NCI-H1436 (cell line): ENCODE measurements at places on chromosomes 12 and 14.

DNA sequence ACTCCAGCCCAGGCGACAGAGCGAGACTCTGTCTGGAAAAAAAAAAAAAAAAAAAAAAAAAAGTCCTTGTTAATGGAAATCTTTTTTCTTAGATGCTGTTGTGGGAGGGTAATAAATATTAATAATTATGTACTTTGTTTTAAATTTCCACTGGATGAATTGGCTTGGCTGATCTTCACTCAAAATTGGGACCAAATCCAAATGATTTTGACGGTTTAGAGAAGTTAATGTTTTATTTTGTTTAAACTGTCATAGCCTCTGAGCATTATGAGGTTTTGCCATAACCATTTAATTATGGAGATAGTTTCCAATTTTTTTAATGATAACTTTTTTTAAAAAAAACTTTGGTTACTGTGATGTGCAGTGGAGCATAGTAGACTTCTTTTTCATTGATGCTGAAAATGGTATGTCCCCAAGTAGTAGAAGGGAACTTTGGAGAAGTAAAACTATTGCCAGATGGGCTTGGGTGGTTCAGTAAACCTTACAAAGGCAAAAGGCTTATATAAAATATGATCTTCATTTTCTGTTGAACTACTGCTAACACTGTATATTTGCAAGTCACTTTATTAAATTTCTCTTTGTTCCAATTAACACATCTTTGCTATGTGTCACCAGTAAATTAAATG is 3.9 kb upstream of the PMCH start:
- no peak for DNase-seq

GRCh38 chr14:101125719-101126651 is 222.5 kb upstream of the RTL1 start:
- no peak for DNase-seq

DNA sequence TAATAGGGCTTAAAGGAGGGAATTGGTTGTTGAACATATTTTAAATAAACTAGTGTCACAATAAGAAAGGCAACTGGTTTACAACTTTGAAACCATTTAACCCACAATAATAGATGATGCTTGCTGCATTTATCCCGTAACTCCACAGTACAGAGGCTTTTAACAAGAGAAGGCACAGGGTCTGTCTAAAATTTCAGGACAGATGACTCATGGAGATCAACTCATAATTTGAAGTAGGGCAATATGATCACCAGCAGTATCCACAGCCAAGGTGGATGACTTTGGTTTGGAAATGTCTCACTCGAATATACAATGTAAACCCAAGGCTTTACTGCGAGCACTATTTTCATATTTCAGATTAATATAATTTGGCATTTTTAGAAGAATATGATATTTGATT is 340.2 kb downstream of the LRIG3 start:
- no peak for DNase-seq

GRCh38 chr12:70383484-70383883 is 17.4 kb downstream of the KCNMB4 start:
- no peak for DNase-seq

DNA sequence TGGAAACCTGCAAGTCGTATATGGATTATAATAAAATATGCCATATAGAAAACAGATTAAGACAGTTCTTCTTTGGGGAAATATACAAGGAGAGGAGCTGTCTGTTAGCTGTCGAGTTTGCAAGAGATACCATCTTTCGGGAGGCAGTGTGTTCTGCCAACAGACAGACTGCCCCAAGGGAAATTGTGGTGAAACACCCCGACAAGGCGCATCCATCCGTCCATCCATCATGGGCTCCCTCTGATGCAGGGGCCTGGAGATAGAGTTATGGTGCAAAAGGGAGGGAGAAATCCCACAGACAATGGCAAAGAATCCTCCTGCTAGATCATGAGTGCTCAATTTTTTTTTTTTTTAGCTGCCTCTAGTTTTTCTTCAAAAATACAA is 156.3 kb downstream of the DPF3 start:
- no peak for DNase-seq

DNA sequence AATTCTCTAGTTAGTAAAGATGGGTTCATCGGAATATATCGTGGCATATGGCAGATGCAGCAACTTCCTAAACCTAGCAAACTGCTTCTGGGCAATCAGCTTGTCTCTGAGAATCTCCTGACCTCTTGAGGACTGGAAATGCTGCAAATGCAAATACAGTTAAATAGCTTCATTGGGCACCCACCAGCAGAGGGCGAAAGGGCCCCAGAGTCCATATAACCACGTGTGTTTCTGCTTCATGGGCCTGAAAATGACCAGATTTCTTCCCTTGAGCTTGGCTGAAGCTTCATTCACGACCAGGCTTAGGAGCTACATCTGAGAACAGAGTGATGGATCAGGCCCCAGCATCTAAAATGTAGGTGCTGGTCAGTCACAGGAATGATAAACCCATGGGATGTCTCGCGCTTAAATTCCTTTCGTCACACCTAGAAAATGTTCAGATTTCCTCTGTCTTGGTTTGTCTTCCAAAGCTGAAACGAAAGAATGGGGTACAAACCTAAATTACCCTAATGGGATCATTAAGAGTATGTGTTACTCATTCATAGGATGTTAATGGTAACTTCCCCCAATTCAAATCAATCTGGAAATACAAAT is 1482.5 kb upstream of the TMEM132C start:
- DNase-seq, result no peak

DNA sequence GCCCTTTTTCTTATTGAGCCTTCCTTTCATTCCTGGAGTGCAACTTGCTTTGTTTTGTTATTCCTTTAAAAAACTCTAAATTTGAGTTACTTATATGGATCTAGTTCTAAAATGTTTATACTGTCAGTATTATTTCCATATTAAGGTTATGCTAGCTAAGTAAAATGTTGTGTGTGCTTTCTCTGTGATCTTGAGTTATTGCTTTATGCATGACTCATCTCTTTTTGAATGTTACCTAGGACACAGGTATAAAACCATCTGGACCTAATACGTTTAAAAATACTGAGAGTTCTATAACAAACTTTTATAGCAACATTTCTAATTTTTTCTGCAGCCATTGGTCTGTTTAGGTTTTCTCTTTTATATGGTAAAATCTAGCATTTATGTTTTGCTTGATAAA is 132.8 kb upstream of the LGR5 start:
- DNase-seq, result no peak

GRCh38 chr14:23321572-23322547 is 603 bp downstream of the PABPN1 start:
- DNase-seq, result no peak

- no peak for DNase-seq
These were observed 103.3 kb downstream of the PELI2 start for GRCh38 chr14:56221382-56222128.

GRCh38 chr14:20855652-20856291 is 35.4 kb upstream of the RNASE3 start:
- no peak for DNase-seq

DNA sequence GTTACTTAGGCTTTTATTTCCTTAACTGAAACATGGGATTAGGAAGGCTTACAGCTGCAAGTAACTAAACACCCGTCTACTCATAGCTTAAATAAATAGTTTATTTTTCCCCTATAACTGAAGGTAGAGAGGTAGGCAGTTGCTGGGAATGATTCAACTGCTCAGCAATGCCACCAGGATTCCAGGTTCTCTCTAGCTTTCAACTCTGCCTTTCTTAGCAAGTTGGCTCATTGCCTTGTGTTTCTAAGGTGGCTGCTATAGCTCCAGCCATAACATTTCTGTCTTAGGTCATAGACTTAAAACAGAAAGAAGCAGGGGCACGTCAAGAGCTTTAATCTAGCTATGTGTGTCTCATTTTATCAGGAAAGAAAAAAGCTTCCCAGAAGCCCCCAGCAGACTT is 103.7 kb upstream of the MDM1 start:
- DNase-seq, result no peak

GRCh38 chr14:51283402-51284085 is 43.5 kb downstream of the TMX1 start:
- DNase-seq, result peak; percentile 85

GRCh38 chr14:95282354-95282985 is 37.2 kb downstream of the CLMN start:
- DNase-seq, result no peak

DNA sequence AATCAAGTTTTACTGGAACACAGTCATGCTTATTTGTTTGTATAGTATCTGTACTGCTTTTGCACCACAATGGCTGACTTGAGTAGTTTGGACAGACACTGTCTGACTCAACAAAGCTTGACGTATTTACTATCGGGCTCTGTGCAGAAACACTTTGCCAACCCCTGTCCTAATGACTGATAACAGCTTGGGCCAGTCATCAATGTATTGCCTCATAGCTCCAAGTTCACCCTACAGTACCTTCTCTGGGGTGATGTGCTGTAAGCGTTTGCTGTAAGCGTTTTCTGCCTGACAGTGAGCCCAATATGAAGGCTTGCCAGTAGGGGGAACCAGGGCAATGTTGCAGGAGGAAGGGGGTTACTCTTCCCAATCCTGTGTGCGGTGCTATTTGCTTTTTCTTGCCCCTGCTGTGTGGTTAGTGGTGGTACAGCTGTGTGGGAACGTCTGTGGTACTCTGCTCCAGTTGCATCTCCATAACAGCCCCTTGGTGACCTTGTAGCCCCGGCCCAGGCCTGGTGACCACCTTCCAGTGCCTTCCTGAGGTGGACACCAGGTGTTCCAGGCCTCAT is 5.4 kb upstream of the CCDC177 start:
- peak; percentile 29 for DNase-seq

- DNase-seq, result no peak
These were observed 8.9 kb upstream of the PPM1H start for GRCh38 chr12:62943779-62944395.

- DNase-seq, result no peak
These were observed 93.9 kb downstream of the DACT1 start for GRCh38 chr14:58731465-58732293.

GRCh38 chr12:83172441-83172840 is 485.7 kb downstream of the TMTC2 start:
- no peak for DNase-seq

GRCh38 chr12:104713444-104713843 is 244.6 kb downstream of the SLC41A2 start:
- DNase-seq, result no peak

GRCh38 chr12:100447381-100447780 is 26.3 kb upstream of the NR1H4 start:
- DNase-seq, result no peak

DNA sequence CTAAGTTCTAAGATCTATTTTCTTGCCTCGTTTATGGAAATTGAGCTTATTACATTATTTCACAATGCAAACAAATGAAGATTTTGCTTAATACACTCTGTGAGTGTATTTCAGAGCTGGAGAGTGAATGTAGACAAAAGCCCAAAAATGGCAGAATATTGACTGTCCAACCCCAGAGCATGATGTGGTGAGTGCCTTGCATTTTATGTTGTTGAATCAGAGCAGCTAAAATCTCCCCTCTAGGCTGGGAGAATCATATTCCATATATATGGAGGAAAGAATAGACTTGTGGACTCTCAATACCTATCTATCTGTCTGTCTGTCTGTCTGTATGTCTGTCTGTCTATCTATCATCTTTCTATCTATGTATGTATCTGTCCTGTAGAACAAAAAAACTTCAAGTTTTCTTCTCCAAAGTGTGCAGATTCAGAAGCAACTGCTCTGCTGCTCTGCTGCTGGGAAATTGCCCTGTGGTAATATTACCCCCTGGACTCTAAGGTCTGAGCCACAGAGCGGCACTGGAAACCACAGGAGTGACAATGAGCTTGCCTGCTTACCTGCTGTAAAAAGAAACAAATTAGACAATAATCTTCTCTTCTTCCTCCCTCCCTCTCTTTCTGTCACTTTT is 209.4 kb upstream of the PRICKLE1 start:
- no peak for DNase-seq

- DNase-seq, result no peak
These were observed 169.4 kb downstream of the KIF26A start for GRCh38 chr14:104307627-104308401.

- DNase-seq, result no peak
These were observed 129.5 kb downstream of the KIF26A start for GRCh38 chr14:104267895-104268294.

DNA sequence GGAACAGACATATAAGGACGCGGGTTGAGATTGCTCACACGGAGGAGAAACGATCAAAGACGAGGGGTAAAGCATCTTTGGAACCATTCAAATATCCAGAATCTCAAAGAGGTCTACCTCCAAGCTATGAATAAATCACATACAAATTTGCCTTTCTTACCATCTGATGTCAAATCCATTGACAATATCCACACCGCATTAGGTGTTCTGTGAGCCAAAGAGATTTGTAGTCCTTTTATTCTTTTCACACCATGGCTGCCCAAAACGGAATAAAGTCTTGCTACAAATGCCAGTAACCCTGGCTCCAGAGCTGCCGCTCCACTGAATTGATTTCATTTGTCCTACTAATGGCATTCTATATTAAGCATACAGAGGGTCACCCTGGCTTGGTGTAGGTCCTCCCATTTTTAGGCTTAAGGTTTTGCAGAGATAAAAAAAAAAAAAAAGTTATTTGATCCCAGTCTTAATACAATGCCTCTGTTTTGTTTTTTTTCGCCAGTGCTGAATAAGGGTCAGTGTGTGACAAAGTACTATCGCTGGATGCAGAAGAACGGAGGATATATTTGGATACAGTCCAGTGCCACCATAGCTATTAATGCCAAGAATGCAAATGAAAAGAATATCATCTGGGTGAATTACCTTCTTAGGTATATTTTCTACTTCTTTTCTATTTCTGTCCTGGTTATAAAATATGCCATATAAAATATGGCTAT is 157.3 kb downstream of the EGLN3 start:
- DNase-seq, result no peak

- DNase-seq, result no peak
These were observed 2.9 kb downstream of the CLMN start for GRCh38 chr14:95316821-95317220.

GRCh38 chr14:101196795-101197590 is 293.5 kb upstream of the RTL1 start:
- no peak for DNase-seq

GRCh38 chr12:15364221-15365160 is 42.2 kb downstream of the PTPRO start:
- no peak for DNase-seq

- DNase-seq, result no peak
These were observed 525.4 kb downstream of the TMEM121 start for GRCh38 chr14:106051796-106052195.

GRCh38 chr12:99121546-99121945 is 476.5 kb downstream of the APAF1 start:
- peak; percentile 25 for DNase-seq

DNA sequence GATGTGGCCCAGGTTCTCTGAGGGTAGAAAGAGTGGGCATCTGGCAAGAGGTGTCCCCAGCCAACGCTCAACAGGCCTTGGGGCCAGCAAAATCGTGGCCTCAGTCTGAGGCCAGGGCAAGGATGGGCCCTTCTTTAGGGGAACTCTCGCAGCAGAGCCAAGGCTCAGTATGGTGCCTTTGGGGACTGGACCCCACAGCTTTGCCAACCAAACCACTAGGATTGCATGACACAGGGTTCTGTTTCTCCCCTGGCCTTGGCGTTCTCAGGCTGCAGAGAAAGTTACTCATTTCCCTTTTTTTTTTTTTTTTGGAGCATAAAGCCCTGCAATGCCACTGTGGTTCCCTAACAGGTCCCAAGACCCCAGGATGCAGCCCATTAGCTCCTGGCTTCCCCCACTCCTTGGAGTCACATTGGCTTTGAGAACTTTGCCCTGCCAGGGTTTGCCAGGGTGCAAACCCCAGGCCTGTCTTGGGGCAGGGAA is 100.6 kb downstream of the LGMN start:
- no peak for DNase-seq
